ENCODE measurements at places on chromosomes 6 and 20. TPM values are rescaled to one million over a fixed set of nuclear protein-coding genes. Genes with fewer than 3 reads are reported as not detected.

HLA-G gene
- 0.52 TPM for total RNA-seq

HRH3 gene
- total RNA-seq: not detected

OR2H1 gene
- not detected for total RNA-seq

LRRC1 gene
- 17.3 TPM for total RNA-seq

PAX1 gene
- total RNA-seq: not detected

HLA-DOA gene
- total RNA-seq: 8.4 TPM

SIM1 gene
- not detected for total RNA-seq

MEP1A gene
- not detected for total RNA-seq

MEI4 gene
- total RNA-seq: 0.17 TPM

DEFB124 gene
- 0.81 TPM for total RNA-seq

TNFAIP3 gene
- total RNA-seq: 33.8 TPM

TP53RK gene
- total RNA-seq: 9.6 TPM

DNAH8 gene
- total RNA-seq: 0.03 TPM

RAET1L gene
- total RNA-seq: not detected

BPIFB2 gene
- 0.17 TPM for total RNA-seq

CLIC5 gene
- total RNA-seq: 27.6 TPM

NKX2-2 gene
- not detected for total RNA-seq

ENPP4 gene
- total RNA-seq: 18.0 TPM

TSHZ2 gene
- 42.9 TPM for total RNA-seq

All from mucosa of gallbladder (tissue), 1 donor.